ENCODE measurements at places on chromosomes 12 and 14.

- DNase-seq, result no peak
These were observed 34.5 kb downstream of the IPO8 start for GRCh38 chr12:30661210-30661609.

DNA sequence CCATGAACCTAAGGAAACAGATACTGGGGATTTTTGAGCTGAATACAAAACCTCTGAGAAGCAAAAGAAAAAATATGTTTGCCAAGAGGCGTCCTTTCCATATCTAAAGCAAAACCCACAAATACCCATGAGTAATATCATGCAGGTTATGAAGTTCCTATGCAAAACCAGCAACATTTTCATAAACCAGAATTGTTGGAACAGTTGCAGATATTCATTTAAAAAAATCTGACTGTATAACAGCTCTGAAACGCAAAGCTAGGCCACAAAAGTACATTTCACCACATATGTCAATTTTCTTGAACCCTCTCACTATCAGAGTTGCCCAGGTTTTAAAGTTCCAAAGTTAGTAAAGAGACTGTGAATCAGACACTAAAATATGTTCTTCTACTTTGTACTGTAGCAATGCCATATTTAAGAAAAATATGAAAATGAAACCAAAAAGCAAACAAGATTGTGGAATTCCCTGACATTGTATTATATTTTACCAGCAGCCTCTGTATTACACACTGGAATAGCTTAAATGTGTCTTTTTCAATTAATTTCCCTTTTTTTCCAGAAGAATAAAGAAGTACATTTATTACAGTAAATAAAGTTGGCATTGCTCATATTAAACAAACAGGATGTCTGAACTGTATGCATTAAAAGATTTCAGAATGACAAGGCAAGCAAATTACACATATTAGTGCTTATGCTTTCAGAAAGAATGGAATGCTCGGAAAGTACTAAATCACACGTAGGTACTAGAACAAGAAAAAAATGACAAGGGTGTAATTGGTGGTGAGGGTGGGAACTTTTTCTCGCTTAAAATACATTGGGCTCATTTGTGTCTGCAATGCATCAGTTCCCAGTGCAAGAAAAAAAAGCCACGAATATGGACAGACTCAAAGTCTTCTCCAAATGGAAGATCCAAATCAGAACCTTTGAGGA lies 33.6 kb upstream of the HIF1A start:
- DNase-seq, result no peak

DNA sequence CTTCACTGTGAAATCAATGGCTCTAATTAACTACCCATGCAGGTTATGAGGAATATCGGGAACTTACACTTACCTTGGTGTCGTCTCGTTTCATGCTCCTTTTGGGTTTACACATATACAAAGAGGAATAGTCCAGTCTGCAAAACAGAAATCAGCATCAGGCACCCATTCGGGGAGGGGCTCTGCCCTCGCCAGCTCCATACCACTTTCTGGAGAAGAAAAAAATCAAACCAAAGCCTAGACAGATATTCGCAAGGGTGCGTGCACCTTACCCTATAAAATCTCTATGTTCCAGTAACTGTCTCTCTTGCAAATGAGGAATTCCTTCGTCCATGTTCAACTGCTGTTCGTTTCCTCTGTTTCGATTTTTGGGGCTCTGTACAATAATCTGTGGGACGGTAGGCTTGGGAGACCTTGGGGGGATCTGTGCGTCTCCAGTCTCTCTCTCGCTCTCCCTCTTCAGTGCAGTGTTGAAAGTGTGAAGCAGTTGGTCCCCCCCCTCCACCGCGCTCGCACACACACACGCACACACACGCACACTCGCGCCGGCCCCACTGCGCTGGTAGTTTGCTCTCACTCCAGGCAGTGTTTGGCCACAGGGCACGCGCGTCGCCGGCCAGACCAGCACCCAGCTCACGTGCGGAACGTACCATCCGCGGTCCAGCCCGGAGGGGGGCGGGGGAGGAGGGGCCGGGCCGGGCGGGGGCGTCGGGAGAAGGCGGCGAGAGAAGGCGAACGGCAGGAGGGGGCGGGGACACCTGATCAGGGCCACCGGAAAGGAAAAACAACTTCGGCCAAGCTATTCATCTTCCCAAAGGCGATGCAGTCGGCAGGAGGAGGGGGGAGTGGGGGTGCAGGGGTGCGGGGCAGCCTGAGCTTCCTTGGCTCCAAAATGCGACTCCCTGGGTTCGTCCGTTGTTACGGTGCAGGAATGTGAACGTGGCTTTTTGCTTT lies at the start of gene BHLHE41:
BHLHE41 (minus strand) TSS at position 592 of the 954 bp plus-strand sequence; CDS start at position 334, 258 bp downstream.
- no peak for DNase-seq

GRCh38 chr12:112848972-112849371 lies 57.4 kb downstream of the RPH3A start:
- no peak for DNase-seq
